CD4-positive, alpha-beta T cell (primary cell): ENCODE measurements at places on chromosomes 6 and 20. TPM values are rescaled to one million over a fixed set of nuclear protein-coding genes. Genes with fewer than 3 reads are reported as not detected.

The ZC2HC1B gene
- not detected for total RNA-seq

The XKR7 gene
- total RNA-seq = not detected

GRCh38 chr6:125300992-125301434 is 754 bp downstream of the HDDC2 start:
- H3K4me1 ChIP-seq = peaks cover 32% of the 10 kb centered on the region
- H3K27ac ChIP-seq = peak overlapping the region; percentile 66
- peak overlapping the region; percentile 64 for H3K4me3 ChIP-seq
- peaks cover 24% of the 10 kb centered on the region for H3K36me3 ChIP-seq

DNA sequence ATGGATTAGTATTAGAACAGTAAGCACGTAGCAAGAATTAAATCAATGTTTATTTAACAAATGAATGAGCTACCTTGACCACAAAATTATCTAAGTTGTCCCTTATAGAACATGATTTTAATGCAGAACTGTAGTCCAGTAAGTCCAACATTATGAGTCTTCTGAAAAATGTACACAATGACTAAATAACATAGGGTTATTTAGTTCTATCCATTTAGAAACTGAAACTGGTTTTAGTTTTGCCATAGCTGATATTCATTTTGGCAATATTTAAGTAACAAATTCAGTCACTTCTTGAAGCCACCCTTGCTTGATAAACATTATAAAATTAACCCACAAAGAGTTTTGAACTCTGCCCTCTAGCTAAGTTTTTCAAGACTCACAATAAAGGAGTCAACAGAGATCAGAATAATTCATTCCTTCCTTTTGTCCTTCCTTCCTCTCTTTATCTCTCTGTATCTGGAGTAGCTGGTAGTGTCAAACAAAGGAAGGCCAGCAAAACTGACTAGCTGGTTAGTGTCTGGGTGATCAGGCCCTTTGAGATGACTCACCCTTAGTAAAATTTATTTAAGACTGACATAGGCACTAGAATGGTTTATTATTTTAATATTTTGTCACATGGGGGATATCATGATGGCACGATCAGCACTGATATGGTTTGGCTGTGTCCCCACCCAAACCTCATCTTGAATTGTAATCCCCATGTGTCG is 115.1 kb downstream of the BTBD9 start:
- DNase-seq = no peak
- peaks cover 4% of the 10 kb centered on the region for H3K36me3 ChIP-seq
- H3K27me3 ChIP-seq = no peaks in the 10 kb centered on the region
- H3K4me3 ChIP-seq = no peak overlapping the region

DNA sequence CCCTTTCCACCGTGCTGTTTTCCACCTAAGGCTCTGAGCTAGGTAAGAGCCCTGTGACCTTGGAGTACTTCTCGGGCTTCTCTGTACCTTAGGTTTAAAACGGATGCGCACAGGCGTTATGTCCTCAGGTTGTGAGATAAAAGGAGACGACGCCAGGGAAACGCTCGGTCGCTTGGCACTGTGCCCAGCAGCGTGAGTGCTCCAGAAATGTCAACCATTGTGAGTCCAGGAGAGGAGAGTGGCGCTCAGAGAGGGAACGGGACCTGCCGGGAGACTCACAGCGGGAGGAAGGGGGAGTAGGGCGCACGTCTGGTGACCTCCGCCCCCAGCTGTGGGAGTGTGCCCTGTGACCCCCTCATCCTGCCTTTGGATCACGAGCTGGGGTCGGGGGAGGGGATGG is 33.8 kb upstream of the SCRT2 start:
- no peak overlapping the region for H3K27ac ChIP-seq
- H3K4me1 ChIP-seq = no peaks in the 10 kb centered on the region
- no peak overlapping the region for H3K4me3 ChIP-seq
- DNase-seq = no peak
